ENCODE measurements at places on chromosomes 5 and 9.

GRCh38 chr5:107672211-107673038 lies 1.7 kb upstream of the EFNA5 start:
- peak; percentile 79 for DNase-seq

- DNase-seq: no peak
These were observed 347.3 kb upstream of the ZNF608 start for GRCh38 chr5:125093776-125094175.

GRCh38 chr5:82058710-82059109 lies 86.9 kb downstream of the ATG10 start:
- DNase-seq: no peak

GRCh38 chr5:150410524-150411244 lies 2.0 kb downstream of the CD74 start:
- peak; percentile 46 for DNase-seq

GRCh38 chr5:179504191-179504590 lies 46.2 kb upstream of the RUFY1 start:
- DNase-seq: no peak

GRCh38 chr5:22391956-22392355 lies 461.2 kb downstream of the CDH12 start:
- no peak for DNase-seq

GRCh38 chr5:175340180-175340579 lies 103.8 kb downstream of the DRD1 start:
- no peak for DNase-seq

DNA sequence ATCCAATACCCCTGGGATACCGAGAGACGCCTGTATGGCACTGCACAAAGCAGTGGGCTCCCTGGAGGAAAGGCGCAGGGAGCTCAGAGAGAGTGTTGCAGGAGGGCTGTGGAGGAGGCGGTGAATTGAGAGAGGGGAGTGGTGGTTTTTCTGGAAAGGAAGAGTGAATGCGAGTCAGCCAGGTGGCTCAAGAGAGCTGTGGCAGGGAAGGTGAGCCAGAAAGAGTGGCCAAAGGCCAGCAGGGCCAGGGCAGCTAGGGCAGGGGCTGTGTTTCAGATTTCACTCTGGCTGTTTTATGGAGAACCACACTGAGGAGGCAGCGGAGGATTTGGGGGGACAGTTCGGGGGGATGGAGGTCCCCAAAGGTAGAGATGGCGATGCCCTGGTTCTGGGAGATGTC lies 13.0 kb upstream of the DAB2IP start:
- no peak for DNase-seq

DNA sequence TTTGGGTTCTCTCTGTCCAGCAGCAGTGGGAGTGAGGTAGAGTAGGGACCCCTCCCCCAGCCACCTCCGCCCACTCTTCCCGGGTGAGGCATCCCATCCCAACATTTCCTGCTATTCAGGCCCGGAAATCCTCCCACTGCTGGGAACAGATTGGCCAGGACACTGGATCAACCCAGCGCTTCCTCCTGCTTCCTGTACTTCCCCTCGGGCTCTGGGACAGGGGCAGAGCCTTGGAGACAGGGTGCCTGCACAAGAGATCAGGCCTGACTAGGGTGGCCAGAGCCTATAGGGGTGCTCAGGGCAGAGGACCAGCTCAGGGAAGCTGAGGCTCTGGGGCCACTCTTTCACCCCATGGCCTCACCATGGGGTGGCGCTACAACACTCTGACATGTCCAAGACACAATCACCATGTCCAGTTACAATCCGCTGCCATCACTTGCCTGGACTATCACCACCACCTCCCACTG lies 14.5 kb downstream of the SH2D3C start:
- no peak for DNase-seq

GRCh38 chr5:179409806-179410205 lies 64.5 kb upstream of the ADAMTS2 start:
- no peak for DNase-seq

GRCh38 chr5:102818345-102818744 lies 63.2 kb downstream of the PAM start:
- DNase-seq: no peak

DNA sequence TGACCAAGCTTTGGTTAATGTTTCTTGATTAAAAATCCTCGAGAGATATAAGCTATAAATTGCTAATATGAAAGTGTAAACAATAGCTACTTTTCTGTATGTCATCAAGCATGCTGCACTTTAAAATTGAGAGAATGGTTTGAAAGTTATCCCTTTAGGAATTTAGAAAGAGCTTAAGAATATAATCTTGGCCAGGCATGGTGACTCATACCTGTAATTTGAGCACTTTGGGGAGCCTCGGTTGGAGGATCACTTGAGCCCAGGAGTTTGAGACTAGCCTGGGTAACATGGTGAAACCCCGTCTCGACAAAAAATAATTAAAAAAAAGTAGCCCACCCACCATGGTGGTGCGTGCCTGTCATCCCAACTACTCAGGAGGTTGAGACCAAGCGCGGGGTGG lies 12.2 kb upstream of the MROH2B start:
- DNase-seq: no peak

- no peak for DNase-seq
These were observed 43.0 kb downstream of the AP3S1 start for GRCh38 chr5:115884704-115885103.

DNA sequence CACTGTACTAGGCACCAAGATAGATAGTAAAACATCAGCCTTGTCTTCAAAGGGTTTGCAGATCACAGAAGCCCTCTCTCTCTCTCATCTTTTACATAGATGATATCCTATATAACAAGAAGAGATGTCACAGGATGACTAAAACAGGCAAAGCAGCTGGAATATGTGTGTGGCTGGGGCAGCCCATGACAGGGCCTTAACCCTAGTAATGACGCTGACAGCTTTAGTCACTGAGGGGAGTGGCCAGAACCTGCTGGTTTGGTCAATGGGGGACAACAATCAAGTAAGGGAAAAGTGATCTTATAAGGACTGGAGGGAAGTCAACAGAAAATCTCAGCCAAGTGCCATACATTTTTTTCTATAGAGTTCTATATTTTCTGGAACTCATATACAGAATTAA lies 41.9 kb upstream of the RIC1 start:
- no peak for DNase-seq

DNA sequence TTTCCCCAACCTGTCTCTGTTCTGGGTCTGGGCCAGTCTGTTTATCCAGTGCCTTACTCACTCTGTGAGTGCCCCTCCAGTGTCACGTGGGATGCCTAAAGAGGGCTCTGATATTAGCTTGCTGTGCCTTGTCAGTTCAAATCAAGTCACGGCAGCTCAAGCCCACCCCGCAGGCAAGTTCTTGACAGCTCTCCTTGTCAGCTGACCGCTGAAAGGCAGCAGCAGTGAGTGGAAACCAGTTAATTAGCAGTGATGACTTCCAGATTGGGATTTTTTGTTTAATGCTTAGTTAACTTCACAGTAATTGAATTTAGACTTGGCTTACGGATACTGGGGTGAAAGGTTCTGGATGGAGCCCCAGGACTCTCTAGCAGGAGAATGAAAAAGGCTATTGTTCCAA lies 210.1 kb downstream of the PSAT1 start:
- no peak for DNase-seq

GRCh38 chr9:89600831-89601230 lies 4.0 kb upstream of the GADD45G start:
- no peak for DNase-seq

DNA sequence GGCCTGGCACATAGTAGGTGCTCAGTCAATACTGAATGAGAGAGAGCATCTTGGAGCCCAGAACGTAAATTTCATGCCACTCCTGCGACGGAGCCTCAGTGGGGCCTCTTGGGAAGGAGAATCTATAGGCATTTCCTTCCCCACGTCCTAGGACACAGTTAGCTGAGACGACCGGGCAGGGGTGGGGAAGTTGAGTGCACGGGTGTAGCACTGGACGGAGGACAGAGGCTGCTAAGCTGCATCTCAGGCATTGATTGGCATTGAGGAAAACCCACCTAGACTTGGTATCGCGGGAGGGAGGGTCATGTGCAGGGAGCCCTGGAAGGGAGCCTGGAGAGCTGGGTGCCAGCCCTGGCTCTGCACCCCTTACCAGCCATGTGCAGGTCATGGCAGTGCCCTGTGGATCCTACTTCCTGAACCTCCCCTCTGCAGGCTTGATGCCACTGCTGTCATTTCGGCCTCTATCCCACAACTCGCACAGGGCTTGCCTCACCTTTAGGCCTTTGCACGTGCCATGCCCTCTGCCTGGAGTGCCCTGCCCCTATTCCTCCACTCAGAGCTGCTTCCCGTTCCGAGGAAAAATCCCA lies 25.6 kb downstream of the NEK6 start:
- no peak for DNase-seq

- peak; percentile 98 for DNase-seq
These were observed at the start of gene NINJ1 for GRCh38 chr9:93134015-93134739. Gene NINJ1, minus strand, starts transcription at chr9:93134251. Its CDS starts 34 bp downstream, at chr9:93134217.

DNA sequence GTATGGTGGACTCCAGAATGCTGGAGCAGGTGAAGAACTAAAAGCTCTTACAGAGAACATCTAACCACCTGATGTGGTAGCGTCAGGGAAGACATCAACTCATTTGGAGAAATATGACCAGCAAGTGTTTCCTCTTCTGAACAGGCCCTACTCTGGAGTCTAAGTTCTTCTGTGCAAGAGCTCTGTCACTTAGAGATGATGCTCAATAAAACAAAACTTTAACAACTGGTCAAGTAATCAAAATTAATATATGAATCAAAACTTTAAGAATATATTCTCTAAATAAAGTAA lies 85.8 kb downstream of the CYFIP2 start:
- no peak for DNase-seq

- DNase-seq: no peak
These were observed 1.3 kb downstream of the SLC1A1 start for GRCh38 chr9:4491626-4491975.

DNA sequence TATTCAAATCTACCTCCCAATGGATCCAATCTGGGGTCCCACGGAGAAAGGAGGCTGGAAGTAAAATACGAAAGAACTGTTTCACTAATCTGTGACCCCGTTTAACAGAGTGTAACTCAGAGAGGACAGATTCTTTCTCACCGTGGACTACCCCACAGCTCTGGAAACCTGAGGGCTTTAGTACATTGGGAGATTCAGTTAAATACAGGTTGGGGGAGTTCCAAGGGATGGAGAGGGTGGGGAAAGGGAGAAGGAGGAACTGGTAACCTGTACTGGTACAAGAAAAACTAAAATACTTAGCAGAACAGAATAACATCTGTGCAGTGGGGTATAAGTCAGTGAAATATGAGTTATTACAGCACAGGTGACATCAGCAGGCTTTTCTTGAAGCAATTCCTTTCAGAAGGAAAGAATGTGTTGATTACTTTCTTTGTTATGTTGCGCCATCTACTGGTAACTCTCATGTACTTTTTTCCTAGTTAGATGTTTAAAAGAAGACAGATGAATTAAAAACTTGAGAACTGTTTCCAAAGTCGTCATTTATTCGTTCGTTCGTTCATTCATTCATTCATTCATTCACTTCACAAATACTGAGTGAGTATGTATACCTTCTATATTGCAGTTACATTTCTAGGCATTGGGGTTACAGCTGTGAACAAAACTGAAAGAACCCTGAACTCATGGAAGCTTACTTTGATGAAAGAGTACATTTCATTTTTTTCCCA lies 30.0 kb upstream of the STOM start:
- DNase-seq: no peak

GRCh38 chr5:27472000-27472763 lies 433.8 kb upstream of the CDH9 start:
- no peak for DNase-seq

- no peak for DNase-seq
These were observed 5.8 kb upstream of the ST6GALNAC6 start for GRCh38 chr9:127905004-127905728.

DNA sequence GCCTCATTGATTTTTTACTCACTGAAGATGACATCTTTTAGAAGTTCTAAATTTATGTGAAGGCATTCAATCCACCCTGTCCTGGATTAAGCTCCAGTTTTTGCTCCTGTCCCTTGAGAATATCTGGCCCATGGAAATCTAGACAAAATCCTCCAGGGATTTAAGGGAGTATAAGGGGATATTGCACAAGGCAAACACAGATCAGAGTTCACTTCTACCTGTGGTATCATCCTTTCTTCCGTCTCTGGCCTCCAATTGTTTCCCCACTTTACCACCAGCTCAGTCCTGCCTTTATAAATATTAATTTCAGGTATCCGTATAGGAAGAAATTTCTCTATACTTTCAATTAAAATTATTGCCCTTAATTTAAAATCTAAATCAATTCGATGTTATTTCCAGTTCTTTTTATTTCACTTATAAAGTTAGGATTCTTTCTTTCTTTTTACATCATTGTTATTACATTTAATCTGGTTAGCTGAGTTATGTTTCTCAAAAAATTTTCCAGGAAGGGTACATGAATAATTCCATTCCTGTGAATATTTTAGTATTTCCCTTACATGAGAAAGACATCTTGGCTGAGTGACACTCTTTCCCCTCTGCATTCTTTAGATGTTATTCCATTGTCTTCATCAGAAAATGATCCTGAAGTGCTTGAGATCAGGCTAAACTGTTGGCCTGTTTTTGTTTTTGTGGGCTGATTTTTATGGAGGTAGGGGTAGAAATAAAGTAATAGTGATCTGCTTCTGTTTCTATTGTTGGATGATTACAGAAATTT lies 194.3 kb upstream of the MAP3K1 start:
- no peak for DNase-seq

GRCh38 chr5:109743770-109744212 lies 54.1 kb downstream of the MAN2A1 start:
- DNase-seq: peak; percentile 11

GRCh38 chr9:7790819-7791182 lies 8.8 kb downstream of the DMAC1 start:
- no peak for DNase-seq

GRCh38 chr5:125277494-125278154 lies 531.2 kb upstream of the ZNF608 start:
- DNase-seq: peak; percentile 15
